ENCODE measurements at places on chromosomes 11 and 22.

- DNase-seq, result no peak
These were observed 28.2 kb downstream of the JHY start for GRCh38 chr11:122910775-122911174.

- peak; percentile 37 for DNase-seq
These were observed 24.5 kb upstream of the CABP7 start for GRCh38 chr22:29695129-29695926.

DNA sequence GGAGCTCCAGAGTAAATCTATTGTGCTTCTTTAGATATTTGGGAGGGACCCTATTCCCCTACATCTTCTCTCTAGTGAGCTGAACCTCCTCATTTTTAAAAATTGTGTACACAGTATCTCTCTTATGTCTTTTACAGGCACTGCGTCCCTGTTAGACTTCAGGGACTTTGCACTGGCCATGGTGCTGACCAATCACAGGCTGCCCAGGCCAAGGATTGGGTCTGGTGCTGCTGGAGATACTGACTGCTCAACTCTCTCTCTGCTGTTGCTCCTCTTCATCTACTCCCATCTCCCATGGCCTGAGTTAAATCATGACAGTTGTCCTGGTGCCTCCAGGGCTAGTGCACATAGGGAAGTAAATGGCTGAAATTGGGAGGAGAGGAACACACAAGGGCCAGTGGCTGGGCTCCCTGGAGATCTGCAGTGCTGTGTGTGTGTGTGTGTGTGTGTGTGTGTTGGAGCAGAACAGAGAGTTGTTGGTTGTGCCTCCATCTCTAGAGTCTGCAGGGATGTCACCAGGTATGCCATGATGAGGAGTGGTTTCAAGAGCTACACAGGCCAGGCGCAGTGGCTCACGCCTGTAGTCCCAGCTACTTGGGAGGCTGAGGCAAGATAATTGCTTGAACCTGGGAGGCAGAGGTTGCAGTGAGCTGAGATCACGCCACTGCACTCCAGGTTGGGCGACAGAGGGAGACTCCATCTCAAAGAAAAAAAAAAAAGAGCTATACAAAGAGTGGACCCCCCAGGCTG is 155.3 kb downstream of the ST3GAL4 start:
- DNase-seq, result no peak

GRCh38 chr22:19122752-19123492 is 710 bp upstream of the DGCR2 start:
- DNase-seq, result no peak

- DNase-seq, result no peak
These were observed 1.1 kb downstream of the GVQW3 start for GRCh38 chr11:76382209-76382608.

- DNase-seq, result no peak
These were observed 297.0 kb downstream of the CTTN start for GRCh38 chr11:70695086-70695960.

GRCh38 chr22:36194971-36195370 is 6.6 kb downstream of the APOL4 start:
- peak; percentile 21 for DNase-seq

DNA sequence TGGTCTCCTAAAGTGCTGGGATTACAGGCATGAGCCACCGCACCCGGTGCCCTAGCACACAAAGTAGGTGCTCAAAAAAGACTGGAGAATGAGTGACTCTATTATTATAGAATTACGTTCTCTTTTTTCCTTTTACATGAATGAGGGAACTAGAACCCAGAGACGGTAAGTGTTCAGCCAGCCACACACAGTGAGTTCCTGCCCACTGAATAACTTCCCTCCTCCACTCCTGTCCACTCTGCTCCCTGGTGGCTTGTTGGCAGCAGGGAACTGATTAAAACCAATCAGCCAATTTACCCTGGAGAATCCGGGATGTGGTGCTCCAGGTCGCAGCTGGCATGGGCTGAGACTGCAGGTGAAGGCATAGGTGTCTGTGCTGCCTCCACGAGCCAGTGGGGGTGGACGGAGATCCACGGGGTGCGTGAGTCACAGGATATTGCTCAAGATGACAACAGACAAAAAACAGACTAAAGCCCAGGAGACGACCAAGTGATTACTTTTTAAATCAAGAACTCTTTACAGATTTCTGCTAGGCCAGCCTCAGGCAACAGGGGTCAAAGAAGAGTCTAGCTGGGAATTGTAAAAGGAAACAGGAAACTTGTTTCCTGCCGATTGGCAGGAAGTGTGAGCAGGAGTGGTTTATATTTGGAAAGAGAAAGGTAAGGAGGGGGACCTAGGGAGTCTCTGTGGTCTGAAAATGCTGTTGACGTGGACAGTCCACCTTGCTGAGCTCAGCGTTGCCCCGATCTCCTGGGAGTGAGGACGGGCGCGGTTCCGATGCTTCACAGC is 95.2 kb upstream of the TP53I11 start:
- no peak for DNase-seq

GRCh38 chr22:24593836-24594568 is 1.1 kb upstream of the LRRC75B start:
- DNase-seq, result no peak

GRCh38 chr11:63417174-63417852 is 47.7 kb downstream of the SLC22A9 start:
- DNase-seq, result no peak

Data from anterior cingulate cortex (tissue), 58 donors.